ENCODE measurements at places on chromosomes 4 and X. TPM values are rescaled to one million over a fixed set of nuclear protein-coding genes. Genes with fewer than 3 reads are reported as not detected.

DNA sequence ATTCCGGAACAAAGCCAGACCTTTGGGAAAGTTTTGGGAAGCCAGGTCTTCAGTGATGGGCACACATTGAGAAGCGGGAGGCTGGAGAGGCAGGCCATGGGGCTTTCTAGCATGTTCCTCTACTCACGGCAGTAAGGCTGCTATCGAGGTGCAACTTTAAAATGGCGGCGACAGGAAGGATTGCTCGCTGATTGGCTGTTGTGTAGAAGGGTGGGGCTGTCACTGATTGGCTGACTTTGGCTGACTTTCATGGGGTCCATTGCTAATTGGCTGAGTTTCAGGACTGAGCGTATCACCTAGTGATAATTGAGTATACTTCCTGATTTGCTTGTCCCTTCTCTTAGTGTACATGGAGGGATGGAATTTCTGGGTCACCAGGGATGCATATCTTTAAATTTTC, 19.7 kb upstream of the GLOD5 start:
- no peak for DNase-seq

DNA sequence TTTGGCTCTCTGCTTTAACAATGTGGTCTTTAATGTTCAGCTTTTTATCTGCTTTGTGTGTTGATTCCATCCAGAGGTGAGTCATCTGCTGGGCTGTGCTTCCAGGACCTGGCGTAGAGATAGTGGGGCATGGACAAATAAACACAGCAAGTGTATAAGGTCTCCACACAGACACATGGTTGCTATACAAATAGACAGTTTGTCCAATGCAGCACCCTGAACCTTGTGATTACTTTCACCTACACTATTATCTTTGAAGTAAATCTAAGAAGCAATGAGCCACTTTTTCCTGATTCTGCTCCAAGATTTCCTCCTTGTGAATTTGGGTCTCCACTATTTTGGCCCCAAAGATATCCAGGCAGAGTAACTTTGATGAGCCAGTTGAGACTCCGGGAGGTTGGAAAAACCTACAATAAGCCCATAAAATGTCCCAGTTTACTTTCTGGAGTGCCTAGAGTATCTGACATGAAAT, 12.1 kb downstream of the PPARGC1A start:
- no peak for DNase-seq

DNA sequence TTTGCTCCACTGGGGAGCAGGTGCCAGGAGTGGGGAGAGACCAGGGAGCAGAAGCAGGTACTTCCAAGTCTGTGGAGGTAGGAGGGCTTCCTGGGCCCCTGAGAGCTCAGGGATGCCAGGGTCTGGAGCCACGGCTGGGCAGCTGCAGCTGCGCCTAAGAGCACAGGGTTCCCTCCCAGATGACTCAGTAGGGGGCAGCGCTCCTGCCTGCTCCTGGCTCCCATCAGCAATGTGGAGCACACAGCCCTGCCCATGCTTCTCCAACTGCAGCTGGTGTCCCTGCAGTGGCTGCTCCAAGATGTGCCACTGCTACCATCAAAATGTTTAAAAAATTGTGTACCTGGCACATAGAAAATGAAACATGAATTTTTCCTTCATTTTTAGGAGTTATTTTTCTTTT, 1028.2 kb downstream of the PCDH7 start:
- DNase-seq = no peak

GRCh38 chrX:119398974-119399771, at the start of gene SLC25A43:
SLC25A43 (plus strand) TSS chrX:119399336; CDS start chrX:119399404, 68 bp downstream.
- no peak for DNase-seq

SPANXD gene
- not detected for total RNA-seq

DNA sequence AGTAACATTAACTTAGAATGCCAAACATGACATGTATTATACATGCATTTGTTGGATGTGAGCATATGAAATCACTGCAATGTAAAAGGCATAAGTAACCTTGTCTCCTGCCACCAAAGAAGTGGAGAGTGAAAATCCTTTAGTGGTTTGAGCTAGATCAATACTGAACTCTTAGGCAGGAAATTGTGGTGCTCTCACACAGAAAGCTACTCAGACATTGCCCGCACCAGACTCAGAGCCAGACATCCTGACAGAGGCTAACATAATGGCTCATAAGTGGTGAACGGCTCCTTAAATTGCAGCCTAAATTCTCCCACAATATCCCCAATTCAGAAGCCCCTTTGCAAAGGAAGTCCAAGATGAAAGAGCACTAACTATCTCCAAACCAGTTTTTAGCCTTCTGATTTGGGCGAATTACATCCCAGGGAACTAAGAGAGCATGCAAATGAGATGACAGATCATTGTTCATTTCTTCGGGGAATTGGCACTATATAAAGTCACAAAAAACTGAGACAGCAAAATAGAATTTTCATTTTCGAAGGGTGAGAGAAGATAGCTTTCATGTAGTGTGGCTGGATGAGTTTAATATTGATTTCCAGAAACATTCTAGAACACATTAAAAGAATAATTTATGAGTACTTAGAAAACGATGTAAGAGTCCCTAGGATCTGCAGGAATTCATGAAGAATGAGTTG, 233.6 kb upstream of the RPS6KA3 start:
- no peak for DNase-seq

CDX4 gene
- 0.38 TPM for total RNA-seq

- DNase-seq = no peak
These were observed 626 bp downstream of the YTHDC1 start for GRCh38 chr4:68349279-68349648.

DNA sequence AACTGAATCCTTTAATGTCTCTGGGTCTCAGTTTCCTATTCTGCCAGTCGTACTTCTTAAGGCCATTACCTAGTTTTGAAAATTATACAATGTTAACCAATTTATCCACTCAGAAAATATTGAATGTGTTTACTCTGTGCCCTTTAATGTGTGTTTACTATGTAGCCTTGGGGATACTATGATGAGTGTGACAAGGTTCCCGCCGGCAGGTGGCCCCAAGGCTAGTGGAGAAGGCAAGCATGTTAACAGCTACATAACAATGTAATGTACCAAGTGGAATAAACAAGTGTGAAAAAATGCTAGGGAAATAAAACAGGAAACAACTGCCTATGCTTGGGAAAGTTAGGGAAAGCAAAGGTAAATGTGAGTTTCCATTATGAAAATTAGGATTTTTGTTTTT, 187.3 kb upstream of the MBNL3 start:
- DNase-seq = no peak

GRCh38 chr4:120314969-120315368, 248.3 kb upstream of the MAD2L1 start:
- DNase-seq = no peak

GRCh38 chr4:182521011-182521410, 277.8 kb downstream of the TENM3 start:
- no peak for DNase-seq

MAPK10 gene
- 3.3 TPM for total RNA-seq

FGF13 gene
- 1.4 TPM for total RNA-seq

SLC9B1 gene
- 2.9 TPM for total RNA-seq

GRCh38 chr4:36477861-36478260, 196.4 kb downstream of the DTHD1 start:
- no peak for DNase-seq

PABPC1L2B gene
- not detected for total RNA-seq
